ENCODE measurements at places on chromosomes 12 and 14. TPM values are rescaled to one million over a fixed set of nuclear protein-coding genes. Genes with fewer than 3 reads are reported as not detected.

DNA sequence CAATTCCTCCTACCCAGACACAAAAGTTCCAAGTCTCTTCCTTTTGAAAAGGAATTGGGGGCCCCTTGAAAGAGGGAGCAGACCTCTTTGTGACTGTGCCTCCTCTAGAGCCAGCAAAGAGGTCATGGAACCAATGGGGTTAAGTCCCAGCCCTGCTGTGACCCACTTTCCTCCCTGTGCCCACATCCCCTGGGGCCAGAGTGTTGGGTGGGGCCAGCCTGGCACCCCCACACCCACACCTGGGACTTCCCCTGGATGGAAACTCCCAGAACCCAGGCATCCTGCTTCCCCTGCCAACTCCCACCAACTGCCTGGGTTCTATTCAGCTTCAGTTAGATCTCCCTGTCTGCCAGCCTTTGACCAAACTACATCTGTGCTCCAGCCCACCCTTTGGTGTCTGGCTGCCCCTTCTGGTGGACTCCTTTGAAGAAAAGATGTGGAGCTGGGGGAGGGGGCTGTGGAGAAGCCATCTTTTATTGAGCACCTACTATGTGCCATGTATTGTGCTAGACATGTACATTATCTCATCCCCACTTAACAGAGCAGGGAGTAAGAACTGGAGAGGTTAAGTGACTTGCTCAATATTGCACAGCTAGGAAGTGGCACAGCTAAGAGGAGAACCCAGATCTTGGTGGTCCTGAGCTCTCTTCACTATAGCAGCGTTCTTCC, 4.6 kb upstream of the RARG start:
- no peak for DNase-seq

ATL1 gene
- 0.60 TPM for total RNA-seq

- DNase-seq = no peak
Measured at GRCh38 chr14:102827716-102828115, 50.5 kb downstream of the TRAF3 start.

DNA sequence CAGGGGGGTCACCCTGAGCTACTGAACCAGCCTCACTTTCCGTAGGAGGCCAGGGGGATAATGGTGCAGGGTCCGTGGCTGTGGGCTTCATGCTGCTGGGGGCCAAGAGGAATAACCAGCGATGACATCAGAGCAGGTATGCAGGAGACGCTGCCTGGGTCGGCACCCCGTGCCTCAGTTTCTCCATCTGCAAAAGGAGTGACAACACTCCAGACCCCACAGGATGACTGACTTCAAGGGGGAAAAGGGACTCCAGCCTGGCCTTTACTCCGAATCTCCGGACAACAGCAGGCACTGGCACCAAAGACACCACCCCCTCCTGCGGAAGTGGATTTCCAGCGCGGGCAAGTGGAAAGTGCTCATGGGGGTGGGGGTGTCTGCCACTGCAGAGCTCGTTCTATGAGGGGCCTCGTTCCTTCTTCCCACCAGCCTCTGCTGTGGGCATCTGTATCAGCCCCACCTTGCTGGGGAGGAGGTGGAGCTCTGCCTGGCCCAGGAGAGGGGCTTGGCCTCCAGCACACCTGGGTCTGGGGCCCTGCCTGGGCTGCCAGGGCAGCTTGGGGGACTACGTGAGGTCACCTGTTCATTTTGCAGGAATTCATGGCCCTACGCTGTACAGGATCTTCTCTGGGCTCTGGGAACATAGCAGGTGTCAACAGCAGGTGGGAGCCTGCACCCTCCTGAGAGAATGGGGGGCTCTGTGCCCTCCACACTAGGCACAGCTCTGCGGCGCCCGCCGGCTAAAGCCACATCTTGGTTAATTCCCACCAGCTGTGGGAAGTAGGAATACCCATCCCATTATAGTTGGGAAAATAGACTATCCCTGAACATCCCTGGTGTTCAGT, 216.6 kb upstream of the C14orf180 start:
- no peak for DNase-seq

DNA sequence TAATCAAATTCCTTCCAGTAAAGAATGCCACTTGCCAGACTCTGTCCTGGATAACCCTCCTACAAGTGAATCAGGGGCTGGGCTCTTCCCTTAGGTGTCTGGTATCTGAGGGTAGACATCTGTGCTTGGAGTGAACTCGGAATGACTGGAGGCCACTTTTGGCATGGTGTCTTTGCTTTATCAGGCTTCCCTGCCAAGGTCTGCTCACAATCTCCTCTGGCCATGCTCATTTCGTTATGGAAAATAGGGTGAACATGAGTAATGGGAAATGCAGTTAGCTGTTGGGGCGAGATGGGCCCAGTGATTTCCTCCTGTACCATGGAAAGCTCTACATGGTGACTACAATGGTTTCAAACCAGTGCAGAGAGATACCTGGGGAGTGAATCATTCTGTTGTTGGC, 212.9 kb downstream of the NRXN3 start:
- DNase-seq = no peak
